ENCODE measurements at places on chromosomes 16 and 17.

DNA sequence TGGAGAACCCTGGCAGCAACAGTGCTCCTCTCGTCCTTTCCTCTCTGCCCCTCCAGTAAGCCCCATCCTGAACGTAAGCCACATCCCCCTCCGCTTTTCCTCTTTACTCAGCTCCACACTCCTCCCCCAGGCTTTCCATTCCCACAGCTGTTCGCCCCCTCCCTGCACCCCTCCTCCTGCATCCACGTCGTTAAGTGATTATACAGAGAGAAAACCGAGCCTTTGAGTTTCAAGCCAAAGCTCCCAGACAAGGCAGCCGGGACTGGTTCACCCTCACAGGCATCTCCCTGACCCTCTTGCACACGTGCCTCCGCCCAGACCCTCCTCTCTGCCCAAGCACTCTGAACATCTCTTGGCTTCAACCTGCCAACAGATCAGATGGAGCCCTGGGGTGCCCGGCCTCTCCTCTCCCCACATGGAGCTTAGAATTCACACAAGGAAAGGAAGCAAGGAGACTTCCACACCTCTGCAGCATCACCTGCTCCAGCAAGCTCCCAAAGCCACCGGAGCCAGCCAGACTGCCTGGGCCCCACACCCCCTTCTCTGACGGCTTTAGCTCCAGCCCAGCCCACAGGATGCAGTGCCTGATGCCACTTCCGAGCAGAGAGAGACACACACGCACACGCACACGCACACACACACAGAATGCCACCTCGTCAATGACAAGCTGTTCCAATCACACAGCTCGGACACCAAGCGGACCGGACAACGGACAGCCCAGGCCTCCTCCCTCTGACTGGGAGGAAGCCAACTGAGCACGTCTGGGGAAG is 99.9 kb upstream of the CCL2 start:
- no peak for DNase-seq

DNA sequence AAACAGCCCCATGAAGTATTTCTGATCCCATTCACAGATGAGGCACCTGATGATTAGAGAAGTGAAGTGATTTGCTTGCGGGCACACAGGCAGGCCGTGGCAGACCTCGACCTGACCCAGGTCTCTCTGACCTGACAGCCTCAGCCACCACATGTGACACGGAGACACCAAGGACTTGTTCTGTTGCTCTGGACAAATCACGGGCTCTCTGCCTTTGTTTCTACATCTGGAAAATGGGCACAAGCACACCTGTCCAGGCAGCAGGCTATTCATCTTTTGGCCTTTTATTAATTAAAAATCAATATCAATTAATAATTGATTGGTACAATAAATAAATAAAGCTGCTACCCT is 3.4 kb downstream of the MAP3K14 start:
- DNase-seq: no peak

DNA sequence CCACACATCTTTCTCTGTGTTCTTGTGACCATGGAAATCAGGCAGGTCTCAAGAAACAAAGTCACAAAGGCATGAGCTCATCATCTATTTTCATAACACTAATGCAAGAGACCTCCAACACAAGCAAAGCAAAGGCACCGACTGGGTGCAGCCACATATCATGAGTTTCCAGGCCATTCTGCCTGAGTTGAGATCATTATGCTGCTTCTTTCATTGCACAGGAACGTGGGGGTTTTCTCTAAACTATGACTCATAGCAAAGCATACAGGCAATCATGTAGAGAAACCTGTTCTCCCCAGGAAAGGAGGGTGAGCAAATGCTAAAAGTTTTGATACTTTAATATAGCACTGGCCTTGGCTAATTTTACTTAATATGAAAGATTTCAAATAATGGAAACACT is 60.7 kb downstream of the GRIN2A start:
- peak; percentile 16 for DNase-seq

- DNase-seq: no peak
These were observed 15.3 kb downstream of the MLYCD start for GRCh38 chr16:83914091-83914710.

GRCh38 chr17:55463600-55463999 is 42.0 kb upstream of the MMD start:
- no peak for DNase-seq

GRCh38 chr17:8782176-8782575 is 17.0 kb downstream of the MFSD6L start:
- DNase-seq: no peak

GRCh38 chr17:4834681-4835020 is 1.5 kb downstream of the MINK1 start:
- no peak for DNase-seq

GRCh38 chr17:6712854-6713129 is 377 bp downstream of the SLC13A5 start:
- DNase-seq: no peak

DNA sequence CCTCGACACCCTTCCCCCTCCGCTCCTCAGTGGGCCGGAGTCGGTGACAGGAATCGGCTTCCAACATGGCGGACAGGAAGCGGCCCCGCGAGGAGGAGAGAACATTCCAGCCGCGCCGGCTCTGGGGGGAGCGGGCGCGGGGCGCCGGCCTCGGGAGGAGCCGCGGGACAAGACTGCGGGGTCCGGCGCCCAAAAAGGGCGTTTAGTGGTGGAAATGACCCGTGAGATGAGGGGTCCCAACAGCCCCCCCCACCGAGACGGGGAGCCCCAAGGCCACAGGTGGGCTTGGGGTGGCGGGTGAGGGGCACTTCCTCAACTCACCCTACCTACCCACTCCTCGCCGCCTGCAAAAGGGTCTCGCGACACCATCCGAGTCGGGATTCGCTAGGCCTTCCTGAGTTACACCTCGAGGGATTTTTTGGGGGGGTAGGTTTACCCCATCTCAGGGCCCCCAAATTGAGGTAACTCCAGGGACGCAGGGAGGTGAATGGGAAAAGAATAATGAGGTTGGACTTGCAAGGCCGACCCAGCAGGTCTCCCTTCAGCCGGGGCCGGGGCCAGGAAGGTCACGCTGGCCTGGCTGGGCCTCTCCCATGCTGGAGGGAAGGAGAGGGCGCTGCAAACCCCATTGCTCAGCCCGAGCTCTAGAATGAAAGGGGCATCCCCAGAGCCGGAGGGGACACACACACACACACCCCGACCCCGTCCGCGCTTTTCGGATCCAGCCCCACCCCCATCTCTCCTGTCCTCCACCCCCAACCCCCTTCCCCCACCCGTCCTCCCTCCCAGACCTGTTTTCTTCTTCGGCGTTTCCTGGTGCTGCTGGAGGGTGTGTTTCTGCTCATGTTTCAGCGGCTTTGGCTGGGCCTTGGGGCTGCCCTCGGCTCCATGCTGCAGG is 707 bp downstream of the NUFIP2 start:
- peak; percentile 58 for DNase-seq

- no peak for DNase-seq
These were observed 28.5 kb downstream of the NSMCE1 start for GRCh38 chr16:27239906-27240655.

- DNase-seq: no peak
These were observed 23.0 kb upstream of the ZNF750 start for GRCh38 chr17:82862737-82863382.

DNA sequence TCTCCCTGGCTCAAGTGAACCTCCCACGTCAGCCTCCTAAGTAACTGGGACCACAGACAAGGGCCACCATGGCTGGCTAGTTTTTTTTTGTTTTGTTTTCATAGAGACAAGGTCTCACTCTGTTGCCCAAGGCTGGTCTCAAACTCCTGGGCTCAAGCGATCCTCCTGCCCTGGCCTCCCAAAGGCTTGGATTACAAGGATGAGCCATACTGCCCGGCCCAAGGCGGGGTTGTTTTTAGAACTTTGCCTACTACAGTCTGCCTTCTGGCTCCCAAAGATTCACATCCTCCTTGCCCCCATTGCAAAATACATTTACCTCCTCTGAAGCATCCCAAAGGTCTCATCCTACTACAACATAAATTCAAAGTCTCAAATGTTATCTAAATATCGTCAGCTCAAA is 49.5 kb upstream of the PHOSPHO1 start:
- no peak for DNase-seq

- DNase-seq: no peak
These were observed 6.0 kb downstream of the C1QTNF8 start for GRCh38 chr16:1089822-1090619.

DNA sequence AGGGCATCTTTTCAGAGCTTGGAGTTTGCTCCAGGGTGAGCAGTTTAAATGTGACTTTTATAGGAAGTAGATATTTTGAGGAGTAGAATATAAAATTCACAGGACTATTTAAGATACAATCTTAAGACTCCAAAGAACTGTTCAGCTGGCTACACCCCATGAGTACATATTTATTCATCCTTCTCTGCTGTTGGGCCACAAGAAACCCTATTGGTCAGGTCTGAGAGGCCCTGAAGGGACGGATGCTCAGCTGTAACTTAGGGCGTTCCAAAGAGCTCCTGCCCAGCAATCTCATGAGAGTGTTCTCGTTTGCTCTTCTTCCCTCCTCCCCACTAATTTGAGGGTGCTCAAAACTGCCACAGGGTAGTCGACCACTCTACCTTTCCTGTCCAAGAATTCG is 7.3 kb downstream of the ST6GALNAC2 start:
- DNase-seq: no peak

DNA sequence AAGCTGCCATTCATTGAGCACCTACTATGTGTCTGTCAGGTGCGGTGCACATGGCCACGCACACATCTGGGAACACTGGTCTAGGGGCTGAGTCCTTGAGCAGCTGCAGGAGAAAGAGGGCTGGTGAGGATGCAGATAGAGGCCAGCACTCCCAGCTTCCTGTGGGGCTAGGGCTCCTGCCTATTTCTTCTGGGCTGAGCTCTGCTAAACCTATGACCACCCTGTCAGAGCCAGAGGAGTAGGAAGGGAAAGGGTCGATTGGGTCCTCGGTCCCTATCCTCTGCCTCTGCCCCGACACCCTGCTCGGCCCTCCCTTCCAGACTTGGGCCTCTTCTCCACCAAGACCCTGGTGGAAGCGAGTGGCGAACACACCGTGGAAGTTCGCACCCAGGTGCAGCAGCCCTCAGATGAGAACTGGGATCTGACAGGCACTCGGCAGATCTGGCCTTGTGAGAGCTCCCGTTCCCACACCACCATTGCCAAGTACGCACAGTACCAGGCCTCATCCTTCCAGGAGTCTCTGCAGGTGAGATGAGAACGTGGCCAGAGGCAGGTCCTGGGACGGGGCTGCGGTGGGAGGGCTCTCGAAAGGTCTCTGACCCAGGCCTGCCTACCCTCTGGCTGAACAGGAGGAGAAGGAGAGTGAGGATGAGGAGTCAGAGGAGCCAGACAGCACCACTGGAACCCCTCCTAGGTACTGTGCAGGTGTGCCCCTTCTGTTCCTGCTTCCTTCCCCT is 4.0 kb upstream of the TMEM88 start:
- DNase-seq: no peak

- DNase-seq: no peak
These were observed 1357.4 kb upstream of the GOT2 start for GRCh38 chr16:60091529-60091928.

GRCh38 chr16:89189358-89190025 is 10.8 kb downstream of the SLC22A31 start:
- DNase-seq: no peak

DNA sequence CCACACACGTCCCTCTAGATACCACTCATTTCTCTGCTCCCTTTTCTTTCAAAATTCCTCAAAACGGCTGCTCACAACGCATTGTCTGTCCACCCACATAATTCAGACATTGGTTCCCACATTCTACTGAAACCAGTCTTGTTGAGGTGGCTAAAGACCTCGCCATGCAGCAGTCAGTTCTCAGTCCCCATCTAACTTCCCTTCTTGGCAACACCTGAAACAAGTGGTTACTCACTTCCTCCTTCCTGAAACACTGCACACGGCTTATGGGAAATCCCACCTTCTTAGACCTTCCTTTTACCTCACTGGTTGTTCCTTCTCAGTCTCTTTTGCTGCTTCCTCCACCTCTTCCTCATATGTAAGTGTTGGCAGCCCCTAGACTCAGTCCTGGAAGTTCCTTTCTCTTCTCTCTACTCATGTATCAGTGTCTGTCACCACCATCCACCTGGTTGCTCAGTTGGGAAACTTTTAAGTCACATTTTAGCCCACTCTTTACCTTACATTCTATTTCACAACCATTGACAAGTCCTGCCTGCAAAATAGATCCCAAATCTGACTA is 277.1 kb downstream of the CEP112 start:
- no peak for DNase-seq

GRCh38 chr17:40069751-40070708 is 7.3 kb downstream of the THRA start:
- DNase-seq: peak; percentile 37

GRCh38 chr16:64455275-64455674 is 666.6 kb downstream of the CDH11 start:
- peak; percentile 29 for DNase-seq

DNA sequence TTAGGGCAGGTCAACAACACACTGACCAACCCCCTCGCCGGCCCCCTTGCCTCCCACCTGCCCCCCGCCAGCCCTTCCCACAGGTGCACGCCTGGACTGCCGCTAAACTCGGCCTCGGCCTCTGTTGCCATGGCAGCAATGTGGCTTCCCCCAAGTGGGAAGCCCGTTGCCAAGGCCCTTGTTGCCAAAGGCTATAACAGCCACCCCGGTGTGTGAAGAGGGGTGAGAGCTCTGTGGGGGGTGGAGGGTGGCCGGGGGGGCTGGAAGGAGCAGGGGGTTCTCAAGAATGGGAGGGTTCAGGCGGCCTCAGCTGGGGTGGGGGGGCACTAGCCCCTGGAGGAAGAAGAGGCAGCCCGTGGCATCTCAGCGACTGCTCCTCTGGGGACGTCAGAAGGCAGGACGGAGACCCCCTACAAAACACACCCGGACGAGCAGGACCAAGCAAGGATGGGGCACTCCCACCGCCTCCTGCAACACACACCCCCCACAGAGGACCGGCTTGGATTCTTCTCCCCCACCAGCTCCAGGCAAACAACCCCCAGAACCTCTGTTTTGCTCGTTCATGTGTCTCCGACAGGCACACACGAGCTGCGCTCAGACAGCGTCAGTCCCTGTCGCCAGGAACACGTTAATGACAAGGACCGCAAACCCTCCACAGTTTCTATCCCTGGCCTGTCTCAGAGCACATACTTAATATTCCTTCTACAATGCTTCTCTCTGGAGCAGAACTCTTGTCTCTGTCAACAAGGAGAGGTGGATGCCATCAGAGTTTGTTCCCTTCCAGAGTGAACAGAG is 55.7 kb downstream of the ABR start:
- no peak for DNase-seq
